Right cardiac atrium (tissue), 5 donors: ENCODE measurements at places on chromosomes 3 and 15.
A peak's percentile ranks its signal among the peaks of the same experiment; 100 is the strongest.

- no peak for DNase-seq
Observed at GRCh38 chr3:4044619-4045018, 245.4 kb downstream of the LRRN1 start.

GRCh38 chr15:85037641-85038040, 56.0 kb downstream of the PDE8A start:
- DNase-seq, result no peak

DNA sequence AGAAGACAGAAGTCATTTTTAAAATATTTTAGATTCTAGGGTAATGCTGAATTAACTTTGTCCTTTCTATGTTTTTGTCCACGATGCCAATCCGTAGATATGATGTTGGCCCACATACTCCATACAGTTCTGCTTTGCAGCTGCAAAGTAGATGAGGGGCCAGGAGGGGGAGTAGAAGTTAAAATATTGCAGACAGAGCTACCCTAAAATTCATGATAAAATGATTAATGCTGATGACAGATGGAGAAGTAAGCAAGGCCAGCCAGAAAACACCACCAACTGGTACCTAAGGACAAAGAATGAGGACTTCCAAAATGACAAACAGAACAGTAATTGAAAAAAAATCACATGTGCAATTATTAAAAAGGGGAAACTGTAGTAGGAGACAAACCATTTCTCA, 756.6 kb upstream of the ARPP21 start:
- no peak for DNase-seq

GRCh38 chr3:97838393-97838792, 16.6 kb downstream of the CRYBG3 start:
- no peak for DNase-seq

- DNase-seq, result no peak
Observed at GRCh38 chr3:59192473-59192872, 142.6 kb upstream of the CFAP20DC start.

DNA sequence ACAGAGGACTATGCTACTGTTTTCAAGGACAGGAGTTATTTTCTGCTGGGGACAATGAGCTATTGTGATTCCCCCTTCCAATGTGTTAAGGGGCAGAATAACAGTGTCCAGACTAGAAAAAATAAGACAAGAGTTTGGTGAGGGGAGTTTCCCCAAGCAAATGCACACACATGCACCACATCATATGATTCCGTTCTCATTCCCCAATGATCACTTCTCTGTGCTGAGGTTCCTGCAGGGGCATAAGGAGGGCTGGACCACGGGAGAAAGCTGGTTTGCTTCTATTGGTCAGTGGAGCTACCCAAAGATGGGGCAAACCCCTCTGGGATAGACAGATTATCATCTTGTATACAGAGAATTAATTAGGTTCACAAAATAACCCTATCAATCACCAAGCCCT, 80.6 kb downstream of the RBPMS2 start:
- no peak for DNase-seq

DNA sequence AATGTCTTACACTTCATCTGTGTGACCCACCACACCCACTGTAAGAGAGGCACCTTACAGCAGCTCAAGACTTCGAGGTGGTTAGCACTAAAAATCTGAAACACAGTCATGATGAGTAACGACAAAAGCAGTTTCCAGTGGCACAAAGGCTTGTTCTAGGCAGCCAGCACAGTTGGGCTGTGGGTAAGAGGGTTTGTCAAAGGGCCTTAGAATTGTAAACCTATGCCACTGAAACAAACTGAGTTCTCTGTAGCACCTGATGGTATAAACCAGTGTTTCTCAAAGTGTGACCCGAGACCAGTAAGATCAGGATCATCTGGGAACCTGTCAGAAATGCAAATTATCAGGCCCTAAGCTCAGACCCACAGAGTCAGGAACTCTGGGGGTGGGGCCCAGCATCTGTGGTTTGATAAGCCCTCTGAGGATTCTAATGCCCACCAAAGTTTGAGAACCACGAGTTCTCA, 36.5 kb downstream of the DAPK2 start:
- no peak for DNase-seq

DNA sequence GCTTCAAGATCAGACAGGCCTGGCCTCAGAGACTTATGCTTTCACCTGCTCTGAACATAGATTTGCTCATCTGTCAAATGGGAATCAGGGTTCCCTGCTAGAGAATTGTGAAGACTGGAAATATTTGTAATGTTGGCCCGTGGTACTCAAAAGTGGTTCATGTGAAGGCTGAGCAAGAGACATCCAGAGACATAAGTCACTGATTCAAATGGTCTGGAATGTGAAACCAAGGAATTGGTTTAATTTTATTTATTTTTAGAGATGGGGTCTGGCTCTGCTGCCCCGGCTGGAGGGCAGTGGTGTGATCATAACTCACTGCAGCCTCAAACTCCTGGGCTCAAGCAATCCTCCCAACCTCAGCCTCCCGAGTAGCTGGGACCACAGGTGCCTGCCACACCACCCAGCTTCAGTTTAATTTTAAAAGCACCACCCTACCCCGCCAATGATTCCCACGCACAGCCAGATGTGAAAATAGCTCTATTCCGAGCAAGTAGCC, 60.1 kb downstream of the DAPK2 start:
- no peak for DNase-seq

DNA sequence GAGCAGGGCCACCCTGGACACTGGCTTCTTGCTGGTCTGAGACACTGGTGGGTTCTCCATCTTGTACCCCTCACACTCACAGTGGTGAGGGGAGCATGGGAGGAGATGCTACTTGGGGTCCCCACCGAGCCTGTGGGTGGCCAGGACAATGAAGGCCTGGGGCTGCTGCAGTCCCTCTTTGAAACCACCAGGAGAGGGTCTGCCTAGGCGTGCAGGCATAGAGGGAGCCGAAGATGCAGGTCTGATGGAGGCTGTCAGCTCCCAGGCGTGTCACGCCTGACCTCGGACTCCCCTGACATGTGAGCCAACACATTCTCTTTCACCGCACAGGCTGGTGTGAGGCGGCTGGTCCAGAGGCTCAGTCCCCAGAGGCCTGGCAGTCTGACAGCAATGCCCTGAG, 39.1 kb downstream of the NIPA2 start:
- no peak for DNase-seq

DNA sequence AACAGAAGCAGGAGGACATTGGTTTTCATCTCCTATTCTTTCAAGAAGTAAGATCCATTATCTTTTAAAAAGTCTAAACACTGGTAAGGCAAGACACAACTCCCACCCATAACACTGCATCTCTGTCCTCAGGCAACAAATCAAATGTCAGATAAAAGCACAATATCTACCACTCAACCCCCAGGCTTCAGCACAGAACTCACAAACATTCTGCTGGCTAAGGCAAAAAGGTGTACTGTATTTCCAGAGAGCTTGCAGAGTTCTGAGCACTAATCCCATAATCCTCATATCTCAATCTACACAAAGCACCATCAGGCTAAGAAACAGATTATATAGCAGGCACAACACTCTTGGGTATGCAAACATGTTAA, 20.9 kb downstream of the RAF1 start:
- DNase-seq, result no peak

DNA sequence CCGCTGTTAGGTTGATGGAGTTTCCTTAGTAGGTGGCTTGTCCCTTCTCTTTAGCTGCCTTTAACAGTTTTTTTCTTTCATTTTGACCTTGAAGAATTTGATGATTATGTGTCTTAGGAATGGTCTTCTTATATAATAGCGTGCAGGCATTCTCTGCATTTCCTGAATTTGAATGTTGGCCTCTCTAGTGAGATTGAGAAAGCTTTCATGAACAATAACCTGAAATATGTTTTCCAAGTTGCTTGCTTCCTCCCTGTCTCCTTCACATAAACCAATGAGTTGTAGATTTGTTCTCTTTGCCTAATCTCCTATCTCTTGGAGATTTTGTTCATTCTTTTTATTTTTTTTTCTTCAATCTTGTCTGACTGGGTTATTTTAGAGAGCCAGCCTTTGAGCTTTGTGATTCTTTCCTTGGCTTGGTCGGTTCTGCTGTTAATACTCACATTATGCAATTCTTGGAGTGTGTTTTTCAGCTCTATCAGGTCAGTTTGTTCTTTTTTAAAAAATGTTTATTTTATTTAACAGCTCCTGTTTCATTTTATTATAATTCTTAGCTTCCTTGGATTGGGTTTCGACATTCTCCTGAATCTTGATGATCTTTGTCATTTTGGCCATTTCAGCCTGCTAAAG, 627.9 kb downstream of the SI start:
- DNase-seq, result no peak

GRCh38 chr3:172617013-172617706, 93.7 kb downstream of the NCEH1 start:
- DNase-seq, result no peak

DNA sequence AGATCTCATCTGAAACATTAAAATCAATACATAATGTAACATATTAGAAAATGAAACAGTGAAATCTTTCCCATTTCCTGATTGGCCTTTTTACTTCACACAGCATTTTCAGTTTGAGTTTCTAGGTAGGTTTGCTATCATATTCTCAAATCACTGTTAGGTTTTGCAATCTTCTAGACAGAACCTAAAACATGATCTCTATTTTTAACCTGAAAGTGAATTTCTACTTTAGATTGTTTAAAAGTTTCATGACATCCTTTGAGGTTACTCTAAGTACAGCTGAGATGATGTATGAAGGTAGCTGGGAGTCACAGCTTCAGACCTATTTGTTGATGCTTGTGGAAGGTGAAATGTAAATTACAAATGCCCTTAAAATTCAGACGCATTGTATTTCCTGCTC, 118.4 kb upstream of the GPR149 start:
- no peak for DNase-seq

GRCh38 chr3:149395107-149396089, 17.9 kb upstream of the TM4SF1 start:
- peak; percentile 38 for DNase-seq

- no peak for DNase-seq
Observed at GRCh38 chr3:43497422-43497821, 124.4 kb downstream of the ANO10 start.

DNA sequence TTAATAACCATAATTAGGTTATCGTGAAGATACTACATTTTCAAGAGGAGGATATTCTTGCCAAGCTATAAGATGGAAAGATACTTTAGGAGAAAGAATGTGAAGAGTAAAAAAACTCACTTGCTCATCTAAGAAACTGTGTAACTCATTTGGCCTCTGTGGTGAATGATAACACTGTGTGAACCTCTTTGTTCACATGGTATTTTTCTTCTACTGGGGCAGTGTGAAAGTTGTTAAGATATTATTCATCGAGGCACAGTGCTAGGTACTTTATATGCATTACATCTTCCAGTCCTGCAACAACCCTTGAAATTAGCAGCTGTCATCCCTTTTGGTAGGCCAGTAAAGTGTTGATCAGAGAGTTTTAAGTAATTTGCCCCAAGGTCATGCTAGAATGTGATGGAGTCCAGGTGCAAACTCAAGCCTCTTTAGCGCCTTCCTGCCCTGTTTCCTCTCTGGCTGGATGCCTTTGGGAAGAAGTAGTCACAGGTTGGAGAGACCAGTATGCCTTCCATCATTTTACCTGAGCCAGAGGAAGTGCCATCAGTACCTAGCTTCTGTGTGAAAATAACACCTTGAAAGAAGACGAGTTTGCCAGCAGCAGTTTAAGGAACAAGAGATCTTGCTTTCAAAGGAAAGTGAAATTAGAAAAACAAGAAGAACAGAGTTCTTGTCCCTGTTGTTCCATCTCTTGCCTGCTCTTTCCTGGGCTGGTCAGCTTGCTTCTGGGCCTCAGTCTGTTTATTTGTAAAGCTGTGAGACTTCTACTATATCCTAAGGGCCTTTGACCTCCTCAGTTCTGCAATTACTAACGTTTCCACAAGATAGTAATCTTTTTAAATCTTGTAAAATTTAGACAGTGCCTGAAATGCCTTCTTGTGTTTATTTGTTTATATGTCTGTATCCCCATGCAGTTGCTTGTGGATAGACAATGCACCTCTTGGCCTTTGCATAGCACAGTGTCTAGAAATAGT, 179.3 kb downstream of the FNDC3B start:
- no peak for DNase-seq

DNA sequence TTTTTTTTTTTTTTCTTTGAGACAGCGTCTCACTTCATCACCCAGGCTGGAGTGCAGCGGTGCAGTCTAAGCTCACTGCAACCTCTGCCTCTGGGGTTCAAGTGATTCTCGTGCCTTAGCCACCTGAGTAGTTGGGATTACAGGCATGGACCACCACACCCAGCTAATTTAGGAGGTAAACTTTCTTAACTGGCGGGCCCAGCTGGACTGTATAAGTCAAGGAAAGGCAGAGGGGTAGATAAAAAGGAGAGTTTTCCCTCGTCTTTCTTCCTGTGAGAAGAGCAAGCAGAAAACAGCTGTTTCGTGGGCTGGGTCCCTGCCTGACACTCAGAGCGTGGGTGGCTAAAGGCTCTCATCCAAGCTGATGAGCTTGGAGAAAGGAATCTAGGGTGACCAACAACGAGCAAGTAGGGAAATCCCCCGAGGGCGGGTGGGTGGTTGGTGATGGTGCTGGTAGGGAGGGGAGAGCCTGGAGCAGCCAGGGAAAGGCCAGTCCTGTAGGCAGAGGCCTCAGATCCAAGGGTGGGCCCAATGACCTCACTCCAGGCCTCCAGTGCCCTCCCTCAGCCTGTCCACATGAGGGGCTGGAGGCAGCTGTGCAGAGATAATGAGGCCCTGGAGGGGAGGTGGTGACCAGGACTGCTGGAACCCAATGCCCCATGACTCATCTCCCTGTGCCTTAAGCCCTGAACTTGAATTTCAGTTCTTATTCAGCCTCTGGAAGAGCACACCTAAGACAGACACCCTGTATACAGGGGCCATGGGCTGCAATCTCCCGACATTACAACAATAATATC, 43.1 kb upstream of the LIMD1 start:
- peak; percentile 89 for DNase-seq

DNA sequence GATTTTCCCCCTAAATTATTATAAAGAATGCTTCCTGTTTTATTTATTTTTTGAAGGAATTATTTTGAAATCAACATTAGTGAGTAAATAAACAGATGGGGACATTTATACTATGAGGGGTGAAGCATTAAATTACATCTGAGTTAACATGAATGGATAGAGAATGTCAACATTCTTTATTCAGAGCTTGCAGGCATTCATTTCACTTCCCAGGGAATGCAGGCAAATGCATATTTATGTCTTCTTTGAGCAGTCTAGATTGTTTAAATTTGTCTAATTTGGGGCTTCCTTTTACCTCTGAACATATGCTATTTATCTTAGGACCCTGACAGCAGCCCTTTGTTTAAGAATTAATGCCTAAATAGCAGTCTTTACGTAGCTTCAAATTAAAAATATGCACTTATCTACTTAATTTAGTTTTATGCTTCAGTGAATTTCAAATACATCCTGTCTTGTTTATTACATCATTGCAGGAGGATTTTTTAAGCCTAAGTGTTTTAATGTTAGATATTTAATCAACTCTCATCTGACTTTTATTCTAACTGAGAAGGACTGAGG, 630.5 kb upstream of the LMCD1 start:
- DNase-seq, result no peak

- DNase-seq, result no peak
Observed at GRCh38 chr3:30720586-30721313, 114.3 kb downstream of the TGFBR2 start.

- DNase-seq, result no peak
Observed at GRCh38 chr15:59315914-59316451, 56.7 kb downstream of the MYO1E start.

- DNase-seq, result no peak
Observed at GRCh38 chr3:73188707-73189106, 127.2 kb downstream of the EBLN2 start.
